ENCODE measurements at places on chromosomes 11 and 22. TPM values are rescaled to one million over a fixed set of nuclear protein-coding genes. Genes with fewer than 3 reads are reported as not detected.

- no peaks in the 10 kb centered on the region for H3K36me3 ChIP-seq
- DNase-seq, result no peak
- no peaks in the 10 kb centered on the region for H3K27me3 ChIP-seq
- H3K4me3 ChIP-seq, result no peak overlapping the region
- H3K27ac ChIP-seq, result no peak overlapping the region
Observed at GRCh38 chr22:44371741-44372525, 59.2 kb upstream of the SHISAL1 start.

GRCh38 chr22:39907047-39907446 is 6.2 kb downstream of the GRAP2 start:
- DNase-seq, result no peak
- no peak overlapping the region for H3K4me3 ChIP-seq
- no peaks in the 10 kb centered on the region for H3K36me3 ChIP-seq
- H3K27me3 ChIP-seq, result no peaks in the 10 kb centered on the region

DNA sequence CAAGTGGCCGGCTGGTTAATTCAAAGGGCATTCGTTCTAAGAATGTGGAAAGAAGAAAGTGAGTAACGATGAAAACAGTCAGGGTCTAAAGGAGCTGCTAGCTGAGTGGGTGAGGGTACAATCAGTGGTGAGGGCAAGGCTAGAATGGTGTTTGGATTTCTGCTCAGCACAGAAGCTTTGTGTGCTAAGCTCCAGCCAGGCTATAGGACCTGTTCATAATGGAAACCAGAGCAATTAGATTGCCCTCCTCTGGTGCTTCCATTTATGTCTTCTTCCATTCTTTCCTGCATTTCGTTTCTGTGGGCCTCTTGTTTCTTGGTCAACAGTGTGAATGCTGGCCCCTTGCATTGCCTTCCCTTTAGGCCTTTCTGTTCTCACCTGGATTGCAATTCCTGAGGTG is 572.9 kb upstream of the CHORDC1 start:
- no peak overlapping the region for H3K4me3 ChIP-seq
- H3K4me1 ChIP-seq, result no peaks in the 10 kb centered on the region
- no peaks in the 10 kb centered on the region for H3K36me3 ChIP-seq

DNA sequence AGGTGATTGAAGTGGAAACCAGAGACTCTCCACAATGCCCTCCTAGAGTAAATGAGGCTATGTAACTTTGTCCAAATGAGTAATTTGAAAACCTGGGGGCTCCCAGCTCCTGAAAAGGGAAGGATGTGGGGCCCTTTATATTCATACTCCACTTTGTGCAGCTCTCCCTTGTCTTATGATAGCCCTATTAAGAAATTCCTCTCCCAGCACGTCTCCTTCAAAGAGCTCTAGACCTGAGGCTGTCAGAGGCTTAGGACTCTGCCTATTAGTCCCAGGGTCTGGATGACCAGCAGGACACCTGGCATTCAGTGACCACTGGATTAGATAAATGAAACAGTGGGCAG is 2.1 kb downstream of the SLC43A1 start:
- no peaks in the 10 kb centered on the region for H3K27me3 ChIP-seq
- no peak for DNase-seq
- no peak overlapping the region for H3K27ac ChIP-seq

DNA sequence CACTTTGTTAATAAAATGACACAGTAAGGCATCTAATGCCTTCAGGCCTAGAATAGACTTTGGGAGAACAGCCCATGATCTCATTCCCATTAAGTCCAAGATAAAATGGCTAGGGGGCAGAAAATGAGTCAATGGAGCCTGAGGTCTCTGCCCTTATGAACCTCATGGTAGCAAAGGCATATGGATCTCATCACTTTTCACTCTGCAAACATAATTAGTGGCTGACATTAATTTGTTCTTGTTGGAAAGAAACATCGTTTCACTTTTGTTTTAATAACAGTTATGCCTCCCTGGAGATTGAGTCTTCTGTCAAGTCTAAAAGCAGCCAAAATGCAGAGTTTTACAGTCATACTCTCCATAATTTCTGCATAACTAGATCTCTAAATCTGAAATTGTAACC is 111.8 kb upstream of the API5 start:
- H3K27ac ChIP-seq, result no peak overlapping the region
- peaks cover 1% of the 10 kb centered on the region for H3K27me3 ChIP-seq
- no peak overlapping the region for H3K4me3 ChIP-seq
- no peak for DNase-seq

DNA sequence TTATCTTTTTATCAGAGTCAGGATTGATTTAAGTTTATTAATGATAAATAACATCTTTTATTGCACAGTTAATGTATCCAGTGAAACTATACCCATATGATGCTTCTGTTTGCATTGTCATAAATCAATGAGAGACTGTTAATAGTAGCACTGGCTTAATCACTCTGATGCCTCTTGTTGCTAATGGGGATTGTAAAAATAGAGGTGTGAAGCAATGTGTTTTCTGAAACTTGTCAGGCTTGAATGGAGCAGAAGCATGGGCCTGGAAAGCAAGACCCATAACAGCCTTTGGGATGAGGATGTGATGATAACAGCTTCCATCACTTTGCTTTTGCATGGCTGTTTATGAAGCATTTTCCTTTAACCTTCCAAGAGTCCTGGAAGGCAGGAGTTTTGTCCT is 319.7 kb downstream of the DDX10 start:
- H3K27ac ChIP-seq, result no peak overlapping the region
- H3K27me3 ChIP-seq, result no peaks in the 10 kb centered on the region
- DNase-seq, result no peak
- H3K4me3 ChIP-seq, result no peak overlapping the region

The NXPE1 gene
- polyA plus RNA-seq, result 0.24 TPM

The RBMXL2 gene
- 0.06 TPM for polyA plus RNA-seq

The DEFB131B gene
- not detected for polyA plus RNA-seq

The ZFP91 gene
- polyA plus RNA-seq, result 51.2 TPM

The MRGPRE gene
- not detected for polyA plus RNA-seq
